ENCODE measurements at places on chromosomes 2 and 18.

- DNase-seq = no peak
Observed at GRCh38 chr2:23430263-23430662, 45.3 kb downstream of the KLHL29 start.

DNA sequence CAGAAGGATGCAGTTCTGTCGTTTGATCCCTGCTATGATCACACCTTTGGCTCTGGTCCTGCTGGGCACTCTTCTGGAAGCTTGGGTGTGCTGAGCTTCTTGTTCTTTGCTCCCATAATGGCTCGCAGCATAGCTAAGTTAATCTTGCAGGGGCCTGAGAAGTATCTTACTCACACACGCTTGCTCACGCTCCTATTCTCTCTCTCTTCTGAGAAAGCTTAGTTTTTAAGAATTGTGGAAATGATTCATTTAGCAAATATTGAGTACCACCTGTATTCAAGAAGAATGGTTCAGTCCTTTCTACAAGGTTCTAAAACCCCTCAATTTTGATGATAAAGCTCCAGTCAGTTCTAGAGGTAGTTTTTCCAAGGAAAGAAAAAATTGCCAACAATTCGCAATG is 40.6 kb downstream of the XRCC5 start:
- peak; percentile 85 for DNase-seq

GRCh38 chr2:12931186-12931844 is 214.6 kb downstream of the TRIB2 start:
- DNase-seq = peak; percentile 58

DNA sequence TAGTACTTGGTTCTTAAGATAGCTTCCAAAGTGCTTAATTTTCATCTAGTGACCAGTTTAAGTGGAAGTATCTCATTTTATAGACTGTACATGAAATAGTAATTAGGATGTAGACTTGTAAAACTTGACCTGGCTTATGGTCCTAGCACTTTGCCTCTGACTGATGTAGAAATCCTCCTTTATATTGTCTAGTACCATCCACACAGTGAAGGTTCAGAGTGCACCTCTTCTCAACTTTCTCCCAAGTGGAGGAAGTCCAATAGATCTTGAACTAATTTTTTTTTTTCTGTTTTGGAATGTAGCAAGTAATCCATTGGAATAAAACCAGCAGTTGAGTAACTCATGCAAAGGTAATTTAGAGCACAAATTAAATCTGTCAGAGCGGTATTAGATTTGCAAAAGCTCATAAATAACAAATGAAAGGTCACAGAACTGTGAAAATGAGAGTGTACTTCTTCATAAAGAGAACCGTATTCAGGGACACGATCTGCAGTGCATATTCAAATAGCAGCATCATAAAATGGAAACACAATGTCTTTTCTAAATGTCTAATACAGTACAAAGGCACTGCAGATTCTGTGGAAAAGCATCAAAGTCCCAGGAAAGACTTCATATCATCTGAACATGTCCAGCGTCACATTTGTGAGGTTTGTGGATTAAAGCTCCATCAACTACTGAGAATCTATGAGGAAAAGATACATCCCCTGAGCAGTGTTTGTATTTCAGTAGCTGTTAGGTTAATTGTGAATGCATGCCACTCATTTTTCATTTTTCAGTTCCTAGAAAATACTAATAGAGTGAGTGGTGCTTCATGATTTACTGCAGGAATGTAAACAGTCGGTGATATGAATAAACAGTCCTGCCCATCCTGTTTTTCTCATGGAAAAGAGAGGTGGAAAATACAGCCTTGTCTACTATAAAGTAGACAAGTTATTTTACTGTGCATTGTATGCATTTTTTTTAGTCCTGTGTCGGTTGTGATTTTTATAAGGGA is 100.7 kb downstream of the LYPD6 start:
- DNase-seq = no peak

DNA sequence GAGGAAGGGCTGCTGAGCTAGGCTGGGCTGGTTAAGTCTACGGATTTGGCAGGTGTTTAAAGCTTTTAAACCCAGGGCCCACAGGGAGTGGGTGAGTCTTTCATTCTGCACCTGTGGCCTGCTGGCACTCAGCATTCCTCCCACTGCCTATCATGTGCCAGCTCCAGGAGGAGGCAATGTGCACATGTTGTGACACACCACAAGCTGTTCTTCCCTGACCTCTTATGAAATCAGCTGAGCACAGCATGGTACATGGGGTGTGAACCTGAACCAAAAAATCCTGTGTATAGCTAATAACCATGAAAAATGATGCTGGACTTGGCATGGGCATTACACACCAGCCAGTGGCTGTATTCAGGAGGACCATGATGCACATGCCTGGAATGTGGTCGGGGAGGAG is 297.9 kb upstream of the MMADHC start:
- DNase-seq = no peak

- no peak for DNase-seq
Observed at GRCh38 chr18:63216516-63217311, 102.9 kb downstream of the BCL2 start.

- no peak for DNase-seq
Observed at GRCh38 chr2:57973621-57974186, 72.9 kb upstream of the VRK2 start.

DNA sequence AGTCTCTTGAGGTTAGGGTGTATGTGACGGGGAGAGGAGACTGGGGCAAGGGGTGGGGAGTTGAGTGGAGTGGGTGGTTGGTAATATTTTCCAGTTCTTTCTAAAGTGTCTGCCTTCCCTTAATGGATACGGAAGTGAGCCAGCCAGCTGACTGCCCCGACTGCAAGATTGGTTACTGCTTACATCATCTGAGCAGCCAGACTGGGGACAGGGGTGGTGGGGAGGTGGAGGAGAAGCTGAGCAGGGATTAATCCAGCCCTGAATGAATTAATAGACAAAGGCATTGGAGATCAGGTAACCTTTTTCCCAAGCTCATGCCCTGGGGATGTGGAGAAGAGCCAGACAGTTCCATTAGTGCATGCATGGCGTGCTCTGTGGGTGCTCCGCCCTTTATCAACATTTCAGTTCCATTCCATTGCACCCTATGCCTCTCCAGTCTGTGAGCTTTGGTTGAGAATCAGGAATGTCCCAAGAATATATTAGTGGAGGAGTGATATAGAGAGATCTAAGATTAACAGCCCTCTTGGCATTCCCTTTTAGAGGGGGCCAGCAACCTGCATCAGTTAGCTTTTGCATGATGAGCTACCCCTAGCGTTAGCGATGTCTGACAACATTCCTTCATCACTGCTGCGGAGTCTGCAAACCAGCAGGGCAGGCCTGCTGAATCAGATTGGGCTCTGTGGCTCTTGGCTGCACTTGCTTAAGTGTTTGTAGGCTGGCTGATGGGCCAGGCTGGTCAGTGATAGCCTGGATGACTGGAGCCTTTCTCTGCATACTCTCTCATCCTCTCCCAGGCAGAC is 67.4 kb downstream of the TNP1 start:
- no peak for DNase-seq

DNA sequence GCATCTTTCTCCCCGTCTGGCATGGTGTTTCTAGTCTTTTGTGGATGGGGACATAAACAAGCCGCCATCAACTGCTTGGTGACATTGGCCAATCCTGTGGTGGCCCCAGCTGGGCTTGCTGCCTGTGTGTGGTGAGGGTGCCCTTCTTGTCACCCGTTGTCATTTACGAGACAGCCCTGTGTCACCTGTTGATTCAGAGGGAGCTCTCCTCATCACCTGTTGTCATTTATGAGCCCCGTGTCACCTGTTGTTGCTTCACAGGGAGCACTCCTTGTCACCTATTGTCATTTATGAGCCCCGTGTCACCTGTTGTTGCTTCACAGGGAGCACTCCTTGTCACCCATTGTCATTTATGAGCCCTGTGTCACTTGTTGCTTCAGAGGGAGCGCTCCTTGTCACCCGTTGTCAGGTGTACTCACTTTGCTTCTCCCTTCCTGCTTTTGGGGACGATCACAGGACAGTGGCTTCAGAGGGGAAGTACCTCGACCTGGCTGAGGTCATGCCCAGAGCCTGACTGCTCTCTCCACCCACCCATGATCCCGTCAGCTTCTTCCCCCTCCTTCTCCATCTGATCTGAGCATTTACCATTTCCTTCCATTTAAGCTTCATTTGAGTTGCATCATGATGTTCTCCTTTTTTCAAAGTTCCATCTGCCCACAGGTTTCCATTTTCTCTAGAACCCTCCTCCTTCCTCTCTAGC is 29.1 kb downstream of the HPCAL1 start:
- no peak for DNase-seq

- DNase-seq = no peak
Observed at GRCh38 chr2:217185265-217185995, 325.6 kb upstream of the TNP1 start.

- no peak for DNase-seq
Observed at GRCh38 chr2:1718339-1719220, 25.7 kb downstream of the PXDN start.

DNA sequence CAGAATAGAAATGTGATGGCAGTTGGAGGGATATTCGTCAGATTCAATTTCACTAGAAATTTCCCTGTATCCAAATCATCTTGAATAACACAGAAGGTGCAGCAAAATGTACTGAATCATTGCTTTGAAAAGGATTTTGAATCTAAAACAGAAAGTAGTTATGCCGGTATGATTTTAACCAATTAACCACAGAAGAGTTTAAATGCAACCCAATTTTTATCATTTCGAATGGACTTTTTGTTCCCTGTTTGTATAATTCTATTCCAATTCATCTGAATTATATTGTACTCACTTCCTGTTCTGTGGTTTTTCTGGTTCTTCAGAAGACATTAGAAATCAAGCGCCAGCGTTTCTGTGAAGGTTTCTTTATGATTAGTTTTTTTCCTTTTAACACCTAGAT is 190.4 kb downstream of the MYO3B start:
- no peak for DNase-seq

- no peak for DNase-seq
Observed at GRCh38 chr2:12675352-12675795, 41.4 kb upstream of the TRIB2 start.

DNA sequence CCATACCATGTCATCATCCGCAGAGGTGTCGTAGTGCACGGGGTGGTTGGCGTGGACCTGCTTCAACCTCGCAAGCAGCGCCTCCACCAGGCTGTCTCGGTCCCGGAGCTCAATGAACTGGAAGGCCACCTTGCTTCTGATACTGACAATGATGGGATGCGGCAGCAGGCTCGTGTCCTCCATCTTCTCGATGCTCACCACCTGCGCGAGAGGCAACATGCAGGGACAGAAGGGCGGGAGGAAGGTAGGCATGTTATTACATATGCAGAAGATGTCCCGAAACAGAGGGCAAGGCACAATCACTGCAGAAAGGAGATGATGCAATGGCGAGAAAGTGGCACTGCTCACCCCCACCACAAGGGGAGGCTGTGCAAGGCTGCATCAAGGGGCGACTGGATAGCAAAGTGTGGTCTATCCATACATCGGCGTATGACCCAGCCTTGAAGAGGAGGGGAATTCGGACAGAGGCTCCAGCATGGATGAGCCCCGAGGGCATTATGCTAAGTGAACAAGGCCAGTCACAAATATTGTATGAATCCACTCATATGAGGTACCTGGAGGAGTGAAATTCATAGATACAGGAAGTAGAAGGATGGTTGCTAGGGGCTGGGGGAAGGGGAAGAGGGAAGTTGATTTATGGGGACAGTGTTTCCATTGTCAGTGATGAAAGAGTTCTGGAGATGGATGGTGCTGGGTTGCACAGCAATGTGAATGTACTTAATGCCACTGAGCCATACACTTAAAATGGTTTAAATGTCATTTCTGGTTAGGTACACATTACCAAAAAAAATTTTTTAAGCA is 36.6 kb downstream of the RPL31 start:
- DNase-seq = no peak

DNA sequence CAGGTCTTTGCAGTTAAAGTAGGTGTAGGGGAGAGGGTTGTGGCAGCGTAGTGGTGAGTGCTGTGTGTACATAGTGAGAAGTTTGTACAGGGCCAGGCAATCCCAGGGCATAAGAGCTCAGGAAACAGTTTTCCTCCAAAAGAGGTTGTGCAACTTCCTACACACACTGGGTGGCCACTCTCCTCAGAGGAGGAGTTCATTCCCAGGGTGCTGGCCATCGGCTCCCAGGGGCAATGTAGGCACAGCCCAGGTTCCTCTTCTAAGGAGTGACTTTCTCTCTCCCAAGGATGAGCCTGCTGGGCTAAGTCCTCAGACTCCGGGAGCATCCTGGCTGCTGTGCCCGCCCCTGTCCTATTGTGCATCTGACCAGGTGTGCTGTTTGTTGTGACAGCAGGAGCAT is 3.0 kb downstream of the ACOXL start:
- DNase-seq = no peak

GRCh38 chr2:231228223-231228622 is 29.8 kb downstream of the ARMC9 start:
- DNase-seq = no peak

- DNase-seq = no peak
Observed at GRCh38 chr2:204436230-204436629, 109.0 kb upstream of the PARD3B start.

DNA sequence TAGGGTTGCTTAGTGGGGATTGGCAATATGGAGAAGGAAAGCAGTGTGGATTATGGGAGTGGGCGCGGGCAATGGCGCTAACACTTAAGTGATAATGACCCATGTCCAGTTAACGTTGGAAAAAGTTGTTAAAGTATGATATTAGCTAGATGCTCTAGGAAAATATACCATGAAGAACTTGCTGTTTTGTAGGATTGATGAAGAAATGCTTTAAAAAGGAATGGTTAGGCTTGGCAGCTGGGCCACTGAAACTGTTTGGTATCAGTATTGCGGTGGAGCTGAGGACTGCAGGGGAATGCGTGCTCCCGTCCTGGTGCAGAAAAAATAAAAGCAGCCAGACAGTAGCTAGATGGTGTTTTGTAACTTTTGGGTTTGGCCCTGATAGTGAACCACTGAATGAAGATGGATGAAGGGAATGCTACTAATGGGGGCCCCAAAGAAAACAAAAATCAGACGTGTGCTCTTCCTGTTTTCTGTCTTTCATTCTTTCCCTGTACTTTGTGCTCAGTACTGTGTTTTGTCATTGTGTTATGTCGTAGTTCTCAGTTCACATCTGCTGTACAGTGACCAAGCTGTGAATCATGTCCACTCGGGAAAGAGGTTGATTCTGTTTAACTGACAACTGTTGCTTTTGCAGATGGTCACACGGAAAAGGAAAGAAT is 999 bp downstream of the INSIG2 start:
- DNase-seq = peak; percentile 59

DNA sequence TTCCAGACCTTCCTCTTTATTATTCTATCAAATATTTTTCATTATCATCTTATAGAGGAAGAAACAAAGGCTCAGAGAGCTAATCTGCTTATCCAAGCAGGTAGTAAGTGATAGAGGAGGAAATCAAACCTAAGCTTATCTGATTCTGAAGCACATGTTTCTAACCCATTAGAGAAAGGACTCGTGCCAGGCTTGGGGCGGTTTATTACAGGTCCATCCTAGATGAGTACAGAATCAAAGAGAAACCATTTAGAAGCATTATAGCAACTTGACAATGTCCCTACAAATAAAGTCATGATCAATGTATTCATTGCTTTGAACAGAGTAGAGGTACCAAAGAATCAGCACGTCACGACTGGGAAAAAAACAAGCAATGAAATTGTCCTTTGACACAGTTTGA is 303.0 kb downstream of the CYRIA start:
- no peak for DNase-seq

GRCh38 chr2:237894986-237895543 is 35.6 kb downstream of the RAMP1 start:
- DNase-seq = no peak

- DNase-seq = no peak
Observed at GRCh38 chr2:219025637-219026585, 15.4 kb downstream of the CFAP65 start.

GRCh38 chr2:205763708-205764211 is 81.5 kb downstream of the NRP2 start:
- peak; percentile 55 for DNase-seq

GRCh38 chr2:217971166-217971565 is 31.6 kb downstream of the TNS1 start:
- DNase-seq = no peak
